RPMI7951 (cell line): ENCODE measurements at places on chromosomes 16 and 17. TPM values are rescaled to one million over a fixed set of nuclear protein-coding genes. Genes with fewer than 3 reads are reported as not detected.
A peak's percentile ranks its signal among the peaks of the same experiment; 100 is the strongest.

The DPEP2 gene
- total RNA-seq = not detected in 2 replicates

The CLDN6 gene
- total RNA-seq = not detected in 2 replicates

DNA sequence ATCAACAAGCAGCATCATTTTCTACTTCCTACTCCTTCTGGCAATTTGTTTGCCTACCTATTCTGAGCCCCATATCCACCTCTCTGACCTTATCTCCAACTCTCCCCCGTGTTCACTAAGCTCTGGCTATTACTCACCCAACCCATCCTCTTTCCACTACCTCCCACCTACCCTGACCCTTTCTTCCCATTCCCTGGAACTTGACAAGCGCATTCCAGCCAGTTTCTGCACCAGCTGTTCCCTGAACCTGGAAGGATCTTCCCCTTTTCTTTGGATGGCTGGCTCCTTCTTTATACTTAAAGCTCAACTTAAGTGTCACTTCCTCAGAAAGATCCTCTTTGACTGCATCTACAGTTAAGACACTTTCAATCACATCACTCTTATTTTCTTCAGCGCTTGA is 2.2 kb downstream of the DCUN1D3 start:
- DNase-seq = no peak

DNA sequence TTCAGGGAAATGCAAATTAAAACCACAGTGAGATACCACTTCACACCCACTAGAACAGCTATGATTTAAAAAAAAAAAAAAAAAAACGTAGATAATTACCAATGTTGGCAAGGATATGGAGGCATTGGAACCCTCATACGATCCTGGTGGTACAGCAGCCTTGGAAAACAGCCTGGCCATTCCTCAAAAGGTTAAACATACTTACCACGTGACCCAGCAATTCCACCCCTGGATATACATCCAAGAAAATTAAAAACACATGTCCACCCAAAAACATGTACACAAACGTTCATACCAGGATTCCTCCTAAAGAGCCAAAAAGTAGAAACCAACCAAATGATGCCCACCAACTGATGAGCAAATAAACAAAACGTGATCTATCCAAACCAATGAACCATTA is 68.1 kb downstream of the GAS7 start:
- no peak for DNase-seq

- DNase-seq = peak; percentile 29
These were observed 44.6 kb upstream of the MAF start for GRCh38 chr16:79644971-79645667.

DNA sequence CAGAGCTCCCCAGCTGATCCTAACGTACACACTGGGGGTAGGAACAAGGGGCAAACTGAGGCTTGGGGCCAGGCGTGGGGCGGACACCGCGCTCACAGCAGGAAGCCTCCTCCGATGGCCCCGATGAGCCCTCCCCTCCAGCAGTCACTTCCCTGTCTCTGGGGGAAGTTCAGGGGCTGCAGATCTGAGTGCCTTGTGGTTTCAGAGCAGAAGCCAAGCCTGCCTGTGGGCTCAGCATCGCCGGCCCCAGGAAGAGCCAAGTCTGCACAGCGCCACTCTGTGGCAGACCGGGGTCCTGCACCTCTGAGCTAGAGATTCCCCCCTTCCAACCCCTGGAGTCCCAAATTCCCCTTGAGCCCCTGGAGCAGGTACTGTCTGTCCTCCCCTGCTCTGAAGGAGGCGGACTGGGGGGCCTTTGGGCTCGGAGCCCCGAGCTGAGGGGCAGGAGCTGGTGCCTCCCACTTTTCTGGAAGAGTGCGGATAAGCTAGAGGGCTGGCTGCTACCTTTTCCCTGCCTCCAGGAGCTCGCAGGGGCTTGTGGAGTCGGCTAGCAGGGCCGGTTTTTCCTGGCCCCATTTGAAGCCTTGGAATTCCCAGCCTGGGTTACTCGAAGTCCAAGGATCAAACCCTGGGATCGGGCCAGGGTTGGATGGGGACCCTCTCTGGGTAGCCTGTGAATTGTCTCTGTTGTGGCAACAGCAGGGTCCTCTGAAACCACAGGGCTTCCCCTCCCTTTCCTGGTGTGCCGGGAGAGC is 2.9 kb downstream of the GSE1 start:
- DNase-seq = peak; percentile 14
